ENCODE measurements at places on chromosomes 12 and 14.

DNA sequence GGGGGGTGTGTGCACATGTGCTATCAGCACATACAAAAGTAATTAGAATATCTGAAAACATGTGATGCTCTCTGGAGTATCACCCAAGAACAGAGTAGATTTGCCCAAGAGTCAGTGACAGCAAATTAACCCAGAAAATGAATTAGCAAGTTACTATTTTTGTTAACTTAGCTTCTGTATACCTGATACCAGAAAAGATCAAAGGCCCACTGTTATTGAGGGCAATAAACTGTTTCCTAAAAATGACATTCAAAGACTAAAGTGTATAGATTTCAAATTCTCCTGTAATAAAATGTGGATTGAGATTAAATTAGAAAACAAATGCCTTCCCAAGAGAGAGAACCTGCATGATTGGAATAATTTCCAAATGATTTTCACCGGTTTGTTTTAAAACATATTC lies 184.7 kb downstream of the MED13L start:
- DNase-seq = no peak

- no peak for DNase-seq
Measured at GRCh38 chr12:18439541-18439940, 178.2 kb downstream of the PIK3C2G start.

DNA sequence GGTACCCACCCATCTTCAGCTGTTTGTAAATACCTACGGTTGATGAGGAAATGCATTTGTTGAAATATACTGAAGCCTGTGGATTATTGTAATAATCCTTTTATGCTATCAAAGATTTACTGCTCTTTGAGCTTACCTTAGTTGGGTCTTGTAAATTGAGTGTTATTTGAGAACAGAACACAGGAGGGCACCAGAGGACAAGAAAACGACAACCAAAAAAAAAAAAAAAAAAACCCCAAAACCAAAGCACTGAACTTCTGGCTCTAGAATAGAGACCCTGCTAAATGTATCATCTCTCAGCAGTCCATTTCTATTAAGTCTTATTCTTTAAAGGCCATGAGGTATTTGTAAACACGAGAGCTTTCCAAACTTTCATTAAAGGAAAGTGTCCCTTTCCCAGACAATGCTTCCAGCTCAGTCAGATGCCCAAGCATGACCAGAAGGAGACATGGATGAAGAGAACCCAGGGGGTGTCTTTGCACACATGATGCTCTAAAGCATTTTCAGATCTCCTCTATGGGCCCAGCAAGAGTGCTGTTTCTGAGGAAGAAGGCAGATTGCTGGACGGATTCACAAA lies 763.9 kb downstream of the NRXN3 start:
- DNase-seq = no peak

- no peak for DNase-seq
Measured at GRCh38 chr12:65926119-65926908, 102.0 kb downstream of the HMGA2 start.

DNA sequence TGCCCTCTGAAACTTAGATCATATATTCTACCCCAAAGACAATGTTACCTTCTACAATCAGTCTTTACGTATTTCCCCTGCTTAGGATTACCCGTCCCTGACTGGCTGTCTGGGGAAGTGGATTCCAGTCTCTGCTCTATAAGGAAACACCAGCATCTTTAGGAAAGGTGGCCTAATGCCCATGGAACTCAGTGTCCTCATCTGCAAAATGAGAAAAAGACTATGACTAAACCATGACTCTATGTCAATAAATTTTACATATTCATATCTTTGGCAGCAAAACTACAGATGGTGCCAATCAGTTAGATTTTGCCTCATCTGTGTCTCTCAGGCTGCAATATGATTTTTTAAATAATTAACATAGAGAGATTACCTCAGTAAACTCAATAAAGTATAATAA lies 133.8 kb downstream of the ITPR2 start:
- no peak for DNase-seq

GRCh38 chr12:131794573-131794972 lies 33.6 kb upstream of the MMP17 start:
- no peak for DNase-seq

DNA sequence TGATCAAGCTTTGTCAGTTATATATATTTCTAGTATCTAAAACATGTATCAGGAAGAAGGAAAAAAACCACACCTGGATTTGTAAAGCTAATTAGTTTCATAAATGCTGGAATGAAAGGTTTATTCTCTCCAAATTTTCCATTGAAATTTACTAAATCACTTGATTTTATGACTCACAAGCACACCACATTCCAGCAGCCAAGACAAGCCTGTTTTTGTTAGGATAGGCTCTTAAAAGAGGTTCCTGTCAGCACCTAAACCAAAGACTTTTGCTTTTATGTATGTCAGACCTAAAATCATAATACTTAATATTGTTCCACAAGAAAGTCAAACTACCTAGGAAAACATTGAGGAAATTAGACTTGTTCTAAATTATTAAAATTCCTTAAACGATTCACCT lies 85.3 kb upstream of the PAWR start:
- DNase-seq = no peak

- no peak for DNase-seq
Measured at GRCh38 chr12:111439657-111440151, 34.0 kb downstream of the SH2B3 start.

DNA sequence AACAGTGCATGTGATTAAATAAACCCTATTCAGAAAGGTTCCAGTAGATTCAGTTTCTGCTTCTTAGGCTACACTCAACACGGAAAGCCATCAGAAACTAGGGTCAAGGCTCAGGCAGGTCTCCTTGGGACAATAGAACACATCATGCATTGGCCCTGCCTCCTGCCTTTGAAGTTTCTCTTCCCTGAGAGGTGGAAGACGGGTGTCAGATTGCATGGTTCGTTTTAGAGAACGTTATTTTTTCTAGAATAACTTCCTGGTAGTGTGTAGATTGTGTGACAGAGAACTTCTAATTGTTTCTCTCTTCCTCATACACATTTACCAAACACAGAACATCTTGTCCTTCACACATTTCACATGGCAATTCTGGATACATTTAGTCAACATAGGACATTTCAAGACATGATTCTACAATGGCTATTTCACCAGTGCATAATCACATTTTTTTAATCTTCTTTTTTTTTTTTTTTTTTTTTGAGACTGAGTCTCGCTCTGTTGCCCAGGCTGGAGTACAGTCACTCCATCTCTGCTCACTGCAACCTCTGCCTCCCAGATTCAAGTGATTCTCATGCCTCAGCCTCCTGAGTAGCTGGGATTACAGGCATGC lies 106.6 kb upstream of the AMN1 start:
- no peak for DNase-seq

DNA sequence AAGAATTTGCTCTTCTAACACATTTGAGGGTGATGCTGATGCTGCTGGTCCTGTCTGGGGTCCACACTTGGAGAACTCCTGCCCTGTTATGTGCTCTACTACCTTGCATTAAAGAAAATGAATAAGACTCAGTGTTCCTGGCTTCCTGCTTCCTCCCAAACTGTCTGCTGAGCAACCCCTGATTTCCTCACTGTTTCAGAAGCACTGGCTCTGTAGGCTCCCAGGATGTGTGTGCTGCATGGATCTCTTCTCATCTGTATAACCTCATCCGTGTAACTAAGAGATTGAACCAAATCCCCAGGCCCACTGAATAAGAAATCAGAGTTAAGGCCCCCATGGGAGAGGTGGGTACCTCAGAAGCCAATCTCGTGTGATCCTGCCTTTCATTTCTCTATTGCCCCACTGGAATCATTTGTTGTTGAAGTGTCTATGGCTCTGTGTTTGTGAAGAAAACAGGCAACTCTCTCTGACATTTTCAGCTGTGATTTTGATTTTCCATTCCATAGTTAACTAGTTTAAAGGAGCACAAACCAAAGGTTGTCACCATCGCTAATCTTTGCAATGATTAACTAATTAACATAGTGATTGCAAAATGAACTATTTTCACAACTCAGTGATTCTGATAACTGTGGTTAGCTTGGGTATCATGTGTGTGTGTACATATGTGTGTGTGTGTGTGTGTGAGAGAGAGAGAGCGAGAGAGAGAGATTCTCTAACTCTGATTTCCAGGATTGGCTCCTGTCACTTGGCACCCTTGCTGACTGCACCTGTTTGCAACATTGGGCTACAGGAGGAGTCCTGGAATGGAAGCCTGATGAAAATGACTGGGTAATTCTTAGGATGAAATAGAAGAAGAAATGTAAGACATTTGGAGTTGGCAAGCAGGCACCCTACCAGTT lies 196.2 kb downstream of the SLC38A4 start:
- no peak for DNase-seq

DNA sequence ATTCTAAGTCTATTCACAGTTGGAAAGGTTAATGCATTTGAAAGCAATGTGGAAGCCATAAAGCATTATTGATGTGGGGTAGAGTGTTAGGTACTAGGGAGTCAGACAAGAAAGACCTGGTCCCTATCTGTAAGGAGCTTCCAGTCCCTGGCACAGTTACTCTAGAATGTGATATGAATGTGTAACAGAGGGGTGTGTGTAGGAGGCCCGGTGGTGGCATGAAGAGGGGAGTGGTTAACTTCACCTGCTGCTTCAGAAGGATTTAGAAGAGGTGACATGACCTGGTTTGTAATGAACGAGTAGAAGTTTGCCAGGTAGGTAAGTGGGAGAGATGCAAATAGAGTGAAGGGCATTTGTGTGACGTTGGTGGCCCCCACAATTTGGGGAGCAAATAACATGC lies 15.1 kb upstream of the GALNT6 start:
- no peak for DNase-seq

Data from activated naive CD4-positive, alpha-beta T cell treated with Interleukin-2 at 50 U/mL for 16 hours (primary cell).